ENCODE measurements at places on chromosomes 12 and 14.

DNA sequence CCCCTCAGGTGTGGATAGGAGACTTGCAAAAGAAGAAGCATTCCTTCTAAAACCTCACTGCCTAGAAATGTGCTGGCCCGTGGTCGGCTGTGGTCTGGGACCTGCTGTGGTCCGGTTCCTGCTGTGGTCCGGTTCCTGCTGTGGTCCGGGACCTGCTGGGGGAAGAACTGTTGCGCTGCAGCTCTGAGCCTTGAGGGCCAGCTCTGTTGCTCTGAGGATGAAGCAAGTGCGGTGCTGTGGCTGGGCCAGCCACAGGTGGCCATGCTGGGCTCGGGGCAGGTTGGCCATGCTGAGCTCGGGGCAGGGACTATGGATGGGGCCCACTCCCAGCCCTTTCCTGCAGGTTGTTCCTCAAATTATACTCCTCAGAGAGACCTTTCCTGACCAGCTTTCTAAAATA is 5.2 kb downstream of the NRXN3 start:
- no peak for DNase-seq

DNA sequence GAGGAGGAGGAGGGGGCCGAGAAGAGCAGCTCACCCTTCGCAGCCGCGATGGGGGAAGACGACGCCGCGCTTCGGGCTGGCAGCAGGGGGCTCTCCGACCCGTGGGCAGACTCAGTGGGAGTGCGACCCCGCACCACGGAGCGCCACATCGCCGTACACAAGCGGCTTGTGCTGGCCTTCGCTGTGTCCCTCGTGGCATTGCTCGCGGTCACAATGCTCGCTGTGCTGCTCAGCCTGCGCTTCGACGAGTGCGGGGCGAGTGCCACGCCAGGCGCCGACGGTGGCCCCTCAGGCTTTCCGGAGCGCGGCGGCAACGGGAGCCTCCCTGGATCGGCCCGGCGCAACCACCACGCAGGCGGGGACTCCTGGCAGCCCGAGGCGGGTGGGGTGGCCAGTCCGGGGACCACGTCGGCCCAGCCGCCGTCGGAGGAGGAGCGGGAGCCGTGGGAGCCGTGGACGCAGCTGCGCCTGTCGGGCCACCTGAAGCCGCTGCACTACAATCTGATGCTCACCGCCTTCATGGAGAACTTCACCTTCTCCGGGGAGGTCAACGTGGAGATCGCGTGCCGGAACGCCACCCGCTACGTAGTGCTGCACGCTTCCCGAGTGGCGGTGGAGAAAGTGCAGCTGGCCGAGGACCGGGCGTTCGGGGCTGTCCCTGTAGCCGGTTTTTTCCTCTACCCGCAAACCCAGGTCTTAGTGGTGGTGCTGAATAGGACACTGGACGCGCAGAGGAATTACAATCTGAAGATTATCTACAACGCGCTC is 745 bp downstream of the TRHDE start:
- DNase-seq, result no peak

DNA sequence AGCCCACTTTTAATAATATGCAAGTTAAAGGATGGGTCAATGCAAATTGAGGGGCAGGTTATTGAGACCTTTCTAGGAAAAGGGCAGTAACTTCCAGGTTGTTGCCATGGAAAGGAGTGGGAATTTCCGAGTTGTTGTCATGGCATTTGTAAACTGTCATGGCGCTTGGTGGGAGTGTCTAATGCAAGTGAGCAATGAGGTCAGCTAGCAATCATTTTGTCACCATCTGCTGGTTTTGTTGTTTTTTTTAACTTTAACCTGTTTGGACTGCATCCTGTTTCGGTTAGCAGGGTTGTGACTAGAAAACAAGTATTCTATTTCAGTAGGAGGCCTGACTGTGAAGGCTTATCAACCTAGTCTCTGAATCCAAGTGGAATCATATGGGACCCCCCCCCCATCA is 85.8 kb upstream of the TSPAN11 start:
- no peak for DNase-seq

GRCh38 chr12:12488296-12488695 is 74.4 kb downstream of the DUSP16 start:
- no peak for DNase-seq

GRCh38 chr14:21780429-21781084 is 106.9 kb upstream of the OR4E1 start:
- no peak for DNase-seq

All from NCI-H1092 (cell line).